ENCODE measurements at places on chromosomes 4 and X.

- no peak for DNase-seq
These were observed 70.2 kb upstream of the ETNPPL start for GRCh38 chr4:108833046-108833445.

DNA sequence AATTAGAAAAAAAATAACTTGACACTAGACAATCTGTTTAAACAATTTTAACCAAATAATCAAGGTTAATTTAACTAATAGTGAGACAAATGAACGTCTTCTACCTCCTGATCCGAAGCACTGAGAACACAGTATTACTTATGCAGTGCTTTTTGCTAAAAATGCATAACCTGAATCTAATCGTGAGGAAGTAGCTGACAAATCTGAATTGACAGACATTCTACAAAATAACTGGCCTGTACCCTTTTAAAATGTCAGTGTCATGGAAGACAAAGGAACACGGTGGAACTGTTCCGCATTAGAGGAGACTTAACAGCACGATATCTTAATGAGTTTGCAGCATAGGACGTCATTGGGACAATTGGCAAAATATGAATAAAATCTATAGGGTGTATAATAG, 631.2 kb upstream of the ZFP42 start:
- DNase-seq = no peak

DNA sequence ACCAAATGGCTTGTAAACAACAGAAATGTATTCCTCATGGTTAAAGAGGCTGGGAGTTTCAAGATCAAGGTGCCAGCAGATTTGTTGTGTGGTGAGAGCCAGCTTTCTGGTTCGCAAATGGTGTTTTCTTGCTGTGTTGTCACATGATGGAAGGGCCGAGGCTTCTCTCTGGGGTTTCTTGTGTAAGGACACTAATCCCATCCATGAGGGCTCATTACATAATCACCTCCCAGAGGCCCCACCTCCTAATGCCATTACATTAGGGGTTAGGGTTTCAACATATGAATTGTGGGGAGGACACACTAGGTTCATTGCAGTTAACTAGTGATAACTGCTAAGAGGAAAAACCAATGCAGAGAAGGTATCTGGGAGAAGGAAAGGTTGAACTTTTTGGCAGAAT, 103.5 kb upstream of the ENPEP start:
- DNase-seq = no peak

DNA sequence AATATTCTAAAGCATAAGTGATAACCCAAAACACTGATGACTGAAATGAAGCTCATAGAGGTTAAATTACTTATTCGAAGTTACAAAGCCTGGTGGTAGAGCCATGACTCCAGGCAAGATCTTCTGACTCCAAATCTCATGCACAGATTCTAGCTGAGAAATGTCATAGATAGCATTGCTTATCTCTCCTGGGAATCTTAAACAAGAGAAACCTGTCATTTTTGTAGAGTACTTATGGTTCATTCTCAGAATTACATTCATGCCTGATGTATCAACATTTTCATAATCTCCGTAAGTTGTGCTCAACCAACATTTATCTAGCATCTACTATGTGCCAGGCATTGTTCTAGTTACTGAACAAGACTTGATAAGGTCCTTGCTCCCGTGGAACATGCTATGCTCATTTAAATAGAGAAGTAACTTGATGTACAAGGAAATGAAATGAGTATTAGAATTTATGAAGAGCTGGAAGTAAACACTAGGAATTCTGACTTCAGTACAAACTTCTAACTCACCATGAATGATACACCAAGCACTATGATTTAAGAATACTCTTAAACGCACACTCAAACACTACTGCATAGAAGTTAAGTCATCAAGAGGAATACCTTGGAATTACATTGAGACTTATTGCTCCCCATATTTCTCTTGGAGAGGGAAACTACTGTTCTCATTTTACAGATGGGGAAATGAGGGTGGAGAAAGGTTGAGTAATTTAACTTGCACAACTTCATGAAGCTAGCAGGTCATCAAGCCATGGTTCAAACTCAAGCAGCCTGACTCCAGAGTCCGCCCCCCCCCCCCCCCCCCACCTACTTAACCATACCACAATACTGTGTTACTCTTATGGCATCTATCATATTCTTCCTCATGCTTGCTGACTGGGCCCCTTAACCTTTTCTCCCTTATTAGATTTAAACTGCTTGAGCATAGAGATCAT, 45.4 kb downstream of the MBNL3 start:
- no peak for DNase-seq

DNA sequence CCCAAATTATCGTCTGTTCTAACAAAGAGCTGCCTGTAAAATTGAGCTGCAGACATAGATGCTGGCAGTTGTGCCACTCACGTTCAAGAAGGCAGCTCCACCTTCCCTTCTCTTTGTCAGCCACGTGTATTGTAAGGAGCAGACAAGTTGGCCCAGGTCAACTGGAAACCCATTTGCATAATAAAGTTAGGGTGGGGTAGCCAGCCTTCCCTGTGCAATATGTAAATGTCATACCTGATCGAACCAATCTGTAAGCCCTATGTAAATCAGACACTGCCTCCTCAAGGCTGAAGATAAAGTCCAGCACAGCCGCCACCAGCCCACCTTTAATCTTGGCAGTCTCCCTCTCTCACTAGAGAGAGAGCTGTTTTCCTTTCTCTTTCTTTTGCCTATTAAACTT, 117.2 kb downstream of the TMEM144 start:
- no peak for DNase-seq

- no peak for DNase-seq
These were observed 14.0 kb downstream of the SORCS2 start for GRCh38 chr4:7206385-7206784.

DNA sequence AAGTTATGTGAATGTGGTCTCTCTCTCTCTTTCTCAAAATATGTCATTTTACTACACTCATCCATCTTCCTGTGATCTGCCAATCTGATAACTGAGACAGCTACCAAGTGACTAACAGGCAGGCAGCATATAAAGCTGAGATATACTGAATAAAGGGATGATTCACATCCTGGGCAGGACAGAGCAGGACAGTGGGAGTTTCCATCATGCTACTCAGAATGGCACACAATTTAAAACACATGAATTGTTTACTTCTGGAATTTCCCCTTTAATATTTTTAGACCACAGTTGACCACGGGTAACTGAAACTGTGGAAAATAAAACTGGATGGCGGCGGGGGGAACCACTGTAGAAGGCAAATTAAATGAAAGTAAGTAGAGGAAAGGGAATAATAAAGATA, 58.6 kb upstream of the DCTD start:
- DNase-seq = no peak

Measured in cortex of kidney (tissue), 1 donor.